ENCODE measurements at places on chromosomes 7 and 10. TPM values are rescaled to one million over a fixed set of nuclear protein-coding genes. Genes with fewer than 3 reads are reported as not detected.

DNA sequence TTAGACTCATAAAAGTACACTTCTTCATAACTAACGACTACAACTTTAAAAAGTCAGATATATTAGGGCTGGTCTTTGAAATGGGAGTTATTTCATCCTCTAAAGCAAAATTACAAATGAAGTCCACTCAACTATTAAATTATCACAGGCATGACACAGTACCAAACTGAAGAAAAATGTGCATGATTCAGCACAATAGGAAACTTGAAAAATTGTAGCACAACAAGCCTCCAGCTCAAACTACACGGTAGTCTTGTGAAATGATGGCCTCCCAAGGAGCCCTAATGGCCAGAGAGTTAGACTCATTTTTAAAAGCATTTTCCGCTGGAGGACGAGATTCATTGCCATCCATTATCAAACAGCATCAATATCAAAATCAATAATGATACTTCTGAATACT, 76.4 kb downstream of the MAGI2 start:
- DNase-seq: no peak

DNA sequence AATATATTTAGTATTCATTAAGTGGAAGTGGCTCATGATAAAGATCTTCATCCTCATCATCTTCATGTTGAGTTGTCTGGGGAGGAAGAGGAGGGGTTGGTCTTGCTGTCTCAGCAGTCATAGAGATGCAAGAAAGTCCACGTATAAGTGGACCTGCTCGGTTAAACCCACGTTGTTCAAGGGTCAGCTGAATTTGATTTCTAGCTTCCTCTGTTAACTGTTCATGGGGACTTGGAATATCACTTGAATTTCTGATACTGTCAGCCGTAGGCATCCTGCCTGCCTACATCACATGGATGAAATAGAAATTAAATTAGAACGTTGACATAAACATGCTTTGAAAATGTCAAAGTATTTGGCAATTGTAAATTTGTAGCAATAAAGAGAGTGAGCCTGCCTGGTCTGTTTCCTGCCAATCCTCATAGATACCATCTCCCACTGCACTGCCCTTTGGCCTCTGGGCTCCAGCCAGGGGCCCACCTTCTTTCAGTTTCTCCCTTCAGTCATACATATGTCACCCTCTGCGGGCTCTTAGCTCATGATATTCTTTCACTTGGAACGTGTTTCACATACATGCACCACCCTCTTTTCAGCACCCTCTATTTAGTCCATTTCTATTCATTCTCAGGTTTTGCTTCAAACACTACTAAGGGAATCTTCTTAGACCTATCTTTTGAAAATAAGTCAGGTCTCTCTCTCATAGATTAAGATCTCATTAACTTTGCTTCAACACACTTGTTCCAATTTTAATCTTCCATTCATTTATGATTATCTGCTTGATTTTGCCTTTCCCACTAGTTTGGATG, 376.3 kb downstream of the IPMK start:
- DNase-seq: no peak

- DNase-seq: no peak
Measured at GRCh38 chr10:5563321-5563961, 38.7 kb downstream of the CALML3 start.

DNA sequence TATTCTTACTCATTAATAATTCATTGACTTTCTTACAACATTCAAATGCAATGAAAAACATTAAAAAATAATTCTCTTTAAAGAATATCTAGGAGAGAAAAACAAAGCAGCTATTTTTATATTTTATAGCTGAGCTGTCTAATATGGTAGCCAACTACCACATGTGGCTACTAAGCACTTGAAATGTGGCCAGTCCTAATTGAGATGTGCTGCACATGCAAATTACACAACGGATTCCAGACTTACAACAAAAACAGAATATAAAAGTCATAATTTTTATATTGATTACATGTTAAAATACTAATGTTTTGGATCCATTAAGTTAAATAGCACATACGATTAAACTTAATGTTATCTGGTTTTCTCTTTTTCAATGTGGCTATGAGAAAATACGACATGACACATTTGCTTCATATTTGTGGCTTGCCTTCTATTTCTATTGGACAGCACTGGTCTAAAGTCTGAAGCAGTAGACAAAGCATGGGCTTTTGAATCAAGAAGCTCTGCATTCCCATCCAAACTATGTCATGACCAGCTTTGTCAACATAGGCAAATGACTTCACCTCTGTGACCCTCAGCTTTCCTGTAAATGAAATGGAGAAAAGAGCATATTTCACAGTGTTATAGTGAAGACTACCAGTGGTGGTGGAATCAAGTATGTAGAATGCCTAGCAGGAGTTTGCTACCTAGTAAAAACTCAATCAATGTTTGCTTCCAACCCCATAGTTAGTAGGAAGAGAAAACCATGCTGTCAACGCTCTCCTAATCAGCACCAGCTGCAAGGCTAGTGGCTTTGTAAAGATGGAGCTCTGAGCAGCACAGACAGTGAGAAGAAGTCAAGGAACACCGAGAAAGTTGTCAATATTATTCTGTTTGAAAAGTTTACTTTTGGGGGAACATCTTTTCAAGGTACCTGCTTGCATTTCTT, 37.1 kb upstream of the GDF10 start:
- no peak for DNase-seq

SH2D4B gene
- 0.27 TPM for total RNA-seq

Data from mesothelial cell of epicardium (in vitro differentiated cells).